Activated T-helper 1 cell treated with anti-CD3 and anti-CD28 coated beads, Interleukin-12 subunit alpha, Interleukin-12 subunit beta, Interleukin-2, Interleukin-4 antibody, amounts not matched to agents 30 ng/mL and 10 ng/mL and 1 ng/mL, durations not matched to agents 14 hours and 24 hours and 36 hours (primary cell): ENCODE measurements at places on chromosomes 3 and 15.

- DNase-seq, result no peak
Measured at GRCh38 chr3:37668431-37668817, 193.3 kb upstream of the CTDSPL start.

DNA sequence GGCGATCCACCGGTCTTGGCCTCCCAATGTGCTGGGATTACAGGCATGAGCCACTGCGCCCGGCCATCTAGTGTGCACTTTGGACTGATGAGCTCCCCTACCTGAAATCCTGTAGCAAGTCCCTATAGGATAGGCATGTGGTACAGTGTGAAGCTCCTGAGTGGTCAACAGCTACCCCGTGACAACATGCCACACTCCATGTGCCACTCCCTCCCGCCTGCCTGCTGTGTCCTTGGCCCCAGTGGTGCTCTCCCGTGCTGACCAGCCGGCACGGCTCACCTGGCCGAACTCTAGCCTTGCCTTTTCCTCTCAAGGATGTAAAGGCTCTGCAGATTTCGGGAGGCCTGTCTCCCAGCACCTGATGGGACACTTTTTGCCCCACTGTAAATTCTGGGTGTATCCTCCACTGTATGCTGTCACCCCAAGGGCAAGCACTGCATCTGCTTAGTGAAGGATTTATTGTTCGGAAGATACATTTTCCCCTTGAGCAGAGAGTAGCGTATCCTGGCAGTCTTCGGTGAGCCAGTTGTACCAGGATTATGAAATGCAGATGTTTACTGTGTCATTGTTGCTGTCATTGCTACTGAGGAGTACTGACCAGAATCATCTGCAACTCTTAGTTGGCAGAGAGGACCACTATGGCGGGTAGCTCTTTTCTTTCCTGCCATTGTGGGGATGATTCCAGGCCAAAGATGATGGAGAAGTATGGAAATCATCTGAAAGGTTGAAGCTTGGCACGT is 64.7 kb downstream of the IGF1R start:
- DNase-seq, result no peak

- no peak for DNase-seq
Measured at GRCh38 chr3:186902713-186903112, 27.6 kb upstream of the ST6GAL1 start.

DNA sequence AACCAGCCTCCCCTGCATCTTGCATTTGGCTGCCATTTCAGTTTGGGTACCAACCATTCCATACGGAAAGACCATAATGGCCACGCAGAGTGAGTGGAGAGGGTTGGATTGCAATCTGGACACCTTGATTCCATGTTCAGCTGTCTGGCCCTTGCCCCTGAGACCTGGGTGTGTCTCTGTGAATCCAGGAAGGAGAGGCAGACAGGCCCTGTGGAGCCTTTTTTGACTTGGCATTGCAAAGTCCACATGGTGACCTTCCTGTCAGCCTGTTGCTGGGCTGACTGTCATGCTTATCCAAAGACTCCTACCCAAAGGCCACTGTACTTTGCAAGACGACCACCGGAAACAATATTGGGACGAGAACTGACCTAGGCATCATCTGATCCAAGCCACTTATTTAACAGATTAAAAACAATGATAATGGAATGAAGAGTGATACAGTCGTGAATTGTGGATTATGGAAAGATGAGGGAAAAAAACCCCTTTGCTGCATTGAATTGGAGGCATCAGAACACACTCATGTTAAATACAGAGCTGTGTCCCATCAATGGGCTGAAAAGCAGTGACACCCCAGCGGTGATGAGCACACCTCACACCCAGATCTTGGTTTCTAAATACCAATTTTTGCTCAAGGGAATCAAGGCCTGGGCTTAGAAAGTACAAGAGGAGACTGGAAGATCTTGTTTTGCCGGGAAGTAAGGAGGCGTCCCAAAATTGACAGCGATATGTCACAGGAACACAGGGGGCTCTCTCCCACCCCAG is 86.0 kb downstream of the LRRK1 start:
- no peak for DNase-seq

DNA sequence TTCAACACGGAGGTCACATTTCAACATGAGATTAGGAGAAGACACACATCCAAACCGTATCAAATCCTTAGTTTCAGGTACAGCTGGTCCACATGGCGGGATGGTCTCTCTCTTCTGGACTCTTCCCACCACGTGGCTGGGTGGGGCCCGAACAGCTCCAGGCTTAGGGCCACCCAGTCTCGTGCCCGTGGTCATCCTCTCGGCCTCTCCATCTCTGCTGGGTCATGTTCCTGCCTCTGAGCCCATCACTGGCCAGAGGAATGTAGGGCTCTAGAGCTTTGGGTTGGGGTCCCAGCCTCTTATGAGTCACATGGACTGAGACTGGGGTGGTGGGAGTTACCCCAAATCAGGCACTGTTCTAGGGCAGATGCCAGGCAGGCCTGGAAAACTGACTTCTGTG is 12.2 kb downstream of the SYNM start:
- no peak for DNase-seq

DNA sequence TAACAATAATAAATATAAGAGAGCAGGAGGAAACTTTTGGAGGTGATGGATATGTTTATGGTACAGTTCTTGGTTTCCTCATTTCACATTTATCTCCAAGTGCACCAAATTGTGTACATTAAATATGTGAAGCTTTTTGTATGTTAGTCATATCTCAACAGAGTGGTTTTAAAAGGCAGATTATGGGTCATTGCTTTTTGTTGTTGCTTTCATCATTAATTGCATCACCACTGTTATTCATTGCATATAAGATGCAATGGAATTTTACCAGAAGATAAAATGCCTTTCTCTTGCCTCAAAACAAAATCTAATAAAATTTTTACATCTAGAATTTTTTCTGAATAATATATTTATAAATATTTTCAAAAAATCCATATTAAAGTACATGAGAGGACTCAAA is 1198.9 kb upstream of the GBE1 start:
- DNase-seq, result no peak

DNA sequence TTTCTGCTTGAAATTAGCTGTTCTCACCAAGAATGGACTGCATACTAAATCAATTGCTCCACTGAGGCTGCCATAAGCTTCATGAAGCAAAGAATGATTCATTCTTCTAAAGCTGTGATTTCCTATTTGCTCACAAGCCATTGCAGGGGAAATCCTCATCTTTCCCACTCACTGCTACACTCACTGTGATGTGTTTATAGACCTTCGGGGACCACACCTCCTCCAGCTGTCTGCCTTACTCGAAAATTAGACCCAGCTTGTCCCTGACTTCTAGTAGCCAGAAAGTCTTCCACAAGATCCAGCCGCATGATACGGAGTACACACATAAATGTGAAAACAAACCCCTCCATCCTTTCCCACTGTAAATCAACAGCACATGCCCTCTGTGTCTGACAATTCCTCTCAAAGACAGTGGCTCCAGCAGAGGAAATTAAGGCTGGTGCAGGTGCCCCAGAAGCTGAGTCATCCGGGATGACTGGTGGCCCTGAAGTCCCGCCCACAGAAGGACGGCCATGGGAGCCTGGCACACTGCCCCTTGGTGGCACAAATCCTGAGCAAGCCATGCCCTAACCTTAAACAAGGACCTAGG is 172.0 kb downstream of the STT3B start:
- no peak for DNase-seq

- no peak for DNase-seq
Measured at GRCh38 chr15:22916606-22917350, 63.4 kb downstream of the CYFIP1 start.

DNA sequence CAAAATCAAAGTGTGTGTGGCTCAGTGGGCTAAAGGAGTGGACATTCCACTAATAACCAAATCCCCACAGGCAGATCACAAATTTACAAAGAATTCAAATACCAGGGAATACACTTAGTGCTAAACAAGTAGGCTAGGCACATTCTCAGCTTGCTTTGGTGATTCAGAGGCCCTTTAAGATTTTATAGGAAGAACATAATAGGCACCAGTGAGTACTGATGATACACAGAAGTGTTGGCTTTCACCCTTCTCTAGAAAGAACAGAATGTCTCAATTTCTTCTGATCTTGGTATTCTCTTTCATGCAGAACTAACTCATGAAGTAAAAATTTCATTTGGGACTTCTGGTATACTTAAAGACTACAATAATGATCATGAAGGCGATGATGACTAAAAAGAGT is 55.0 kb downstream of the POLR2M start:
- no peak for DNase-seq

GRCh38 chr3:43255662-43256061 is 30.7 kb upstream of the SNRK start:
- no peak for DNase-seq

GRCh38 chr3:134850761-134851160 is 55.7 kb downstream of the EPHB1 start:
- no peak for DNase-seq

DNA sequence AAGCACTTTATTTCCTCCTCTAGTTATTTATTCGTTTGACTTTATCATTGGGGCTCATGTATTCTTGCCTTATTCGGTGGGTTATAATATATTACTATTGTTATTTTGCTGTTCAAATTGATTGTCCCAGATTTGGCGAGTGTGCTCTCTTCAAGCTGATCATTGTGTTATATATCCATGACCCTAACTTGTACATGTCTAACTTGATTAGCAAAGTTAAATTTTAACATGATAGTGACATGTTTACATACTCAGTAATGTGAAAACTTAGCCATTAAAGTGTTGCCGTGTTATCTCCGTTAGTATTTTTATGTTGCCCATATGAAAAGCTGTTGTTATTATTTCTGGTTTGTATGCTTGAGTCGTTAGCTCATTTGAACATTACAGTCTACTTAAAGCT is 327.9 kb downstream of the PTPRG start:
- no peak for DNase-seq

DNA sequence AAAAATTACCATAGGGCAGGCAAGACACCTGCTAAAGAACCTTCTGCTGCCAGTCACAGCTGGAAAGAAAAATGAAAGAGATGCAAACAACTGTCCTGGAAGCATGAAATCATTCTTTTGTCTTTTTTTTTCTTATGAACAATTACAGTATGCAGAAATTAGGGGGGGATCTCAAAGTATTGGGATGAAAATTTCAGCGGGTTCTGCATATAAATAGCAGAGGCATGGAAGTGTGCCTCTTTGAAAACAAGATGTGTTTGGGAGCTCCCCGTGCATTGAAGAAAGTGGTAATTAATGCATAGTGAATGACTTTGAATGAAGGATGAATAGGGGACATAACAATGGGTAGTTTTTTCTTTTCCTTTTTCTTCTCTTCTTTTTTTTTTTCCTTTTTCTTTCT is 431.2 kb downstream of the SOX2 start:
- no peak for DNase-seq

DNA sequence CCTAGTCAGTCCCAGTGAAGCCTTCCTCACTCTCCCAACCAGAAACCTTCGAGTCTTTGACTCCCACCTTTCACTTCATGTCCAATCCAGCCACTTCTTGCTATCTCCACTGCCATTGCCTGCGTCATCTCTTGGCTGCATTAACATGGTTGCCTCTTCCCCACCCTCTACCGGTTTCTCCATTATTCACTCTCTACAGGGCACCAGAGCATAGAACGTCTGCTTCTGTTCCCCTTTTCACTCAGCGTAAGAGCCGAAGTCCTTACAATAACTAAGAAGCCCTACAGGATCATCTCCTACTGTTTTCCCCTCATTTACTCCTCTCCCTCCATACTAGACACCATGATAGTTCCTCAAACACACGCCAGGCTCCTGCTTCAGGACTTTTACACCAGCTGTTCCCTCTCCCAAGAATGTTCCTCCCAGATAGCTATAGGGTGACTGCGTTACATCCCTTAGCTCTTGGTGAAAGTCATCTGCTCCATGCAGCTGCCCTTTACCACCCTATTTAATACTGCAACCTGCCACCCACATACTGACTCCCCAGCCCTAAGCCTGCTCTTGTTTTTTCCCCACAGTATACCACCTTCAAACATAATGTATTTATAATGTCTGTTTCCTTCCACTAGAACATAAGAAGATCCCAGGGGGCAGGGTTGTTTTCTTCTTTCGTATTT is 30.9 kb downstream of the RCN2 start:
- DNase-seq, result no peak

DNA sequence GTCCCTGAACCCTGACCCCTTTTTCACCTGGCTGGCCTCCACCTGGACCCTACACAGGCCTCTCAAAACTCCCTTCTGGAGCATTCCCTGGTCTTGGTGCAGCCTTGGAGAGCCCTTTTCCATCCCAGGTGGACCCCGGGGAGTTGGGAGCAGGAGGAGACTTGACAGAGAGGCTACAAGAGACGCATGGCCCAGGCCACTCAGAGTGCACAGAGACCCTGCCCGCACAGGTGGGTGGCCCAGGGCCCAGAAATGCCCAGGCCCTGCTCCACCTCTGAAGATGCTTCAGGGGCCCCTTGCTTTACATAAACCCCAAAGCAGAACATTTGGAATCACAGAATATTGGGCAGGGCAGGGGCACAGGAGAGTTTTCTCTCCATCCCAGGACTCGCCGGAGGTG is 34.4 kb downstream of the CYP11A1 start:
- no peak for DNase-seq
